Right cardiac atrium (tissue), 5 donors: ENCODE measurements at places on chromosomes 3 and 15. TPM values are rescaled to one million over a fixed set of nuclear protein-coding genes. Genes with fewer than 3 reads are reported as not detected.

CD80 gene
- total RNA-seq: not detected

WDR93 gene
- not detected for total RNA-seq

MESP2 gene
- total RNA-seq: 0.29 TPM

STRIT1 gene
- not detected for total RNA-seq

CPOX gene
- 7.8 TPM for total RNA-seq

SPSB4 gene
- total RNA-seq: 9.7 TPM

AMT gene
- total RNA-seq: 33.7 TPM

CEP19 gene
- 1.7 TPM for total RNA-seq

ATP13A4 gene
- not detected for total RNA-seq

GOLGA6A gene
- not detected for total RNA-seq

GOLGA6D gene
- total RNA-seq: not detected

FANCD2OS gene
- total RNA-seq: not detected

KIF15 gene
- total RNA-seq: 1.1 TPM

STARD5 gene
- total RNA-seq: 5.3 TPM

SLC2A2 gene
- total RNA-seq: not detected

FBXO40 gene
- 258 TPM for total RNA-seq

CELSR3 gene
- 0.32 TPM for total RNA-seq

LRRN1 gene
- 0.15 TPM for total RNA-seq
